GM12878 (cell line): ENCODE measurements at places on chromosomes 12 and 14. TPM values are rescaled to one million over a fixed set of nuclear protein-coding genes. Genes with fewer than 3 reads are reported as not detected.

The ANO4 gene
- not detected in 2 replicates for total RNA-seq

The CCDC184 gene
- total RNA-seq = not detected in 2 replicates

The UTP20 gene
- 20.0 and 21.6 TPM in 2 replicates for total RNA-seq

The RND1 gene
- total RNA-seq = 3.8 and 4.2 TPM in 2 replicates

The MYO1H gene
- not detected in 2 replicates for total RNA-seq
